ENCODE measurements at places on chromosomes 2 and 18.
A peak's percentile ranks its signal among the peaks of the same experiment; 100 is the strongest.

DNA sequence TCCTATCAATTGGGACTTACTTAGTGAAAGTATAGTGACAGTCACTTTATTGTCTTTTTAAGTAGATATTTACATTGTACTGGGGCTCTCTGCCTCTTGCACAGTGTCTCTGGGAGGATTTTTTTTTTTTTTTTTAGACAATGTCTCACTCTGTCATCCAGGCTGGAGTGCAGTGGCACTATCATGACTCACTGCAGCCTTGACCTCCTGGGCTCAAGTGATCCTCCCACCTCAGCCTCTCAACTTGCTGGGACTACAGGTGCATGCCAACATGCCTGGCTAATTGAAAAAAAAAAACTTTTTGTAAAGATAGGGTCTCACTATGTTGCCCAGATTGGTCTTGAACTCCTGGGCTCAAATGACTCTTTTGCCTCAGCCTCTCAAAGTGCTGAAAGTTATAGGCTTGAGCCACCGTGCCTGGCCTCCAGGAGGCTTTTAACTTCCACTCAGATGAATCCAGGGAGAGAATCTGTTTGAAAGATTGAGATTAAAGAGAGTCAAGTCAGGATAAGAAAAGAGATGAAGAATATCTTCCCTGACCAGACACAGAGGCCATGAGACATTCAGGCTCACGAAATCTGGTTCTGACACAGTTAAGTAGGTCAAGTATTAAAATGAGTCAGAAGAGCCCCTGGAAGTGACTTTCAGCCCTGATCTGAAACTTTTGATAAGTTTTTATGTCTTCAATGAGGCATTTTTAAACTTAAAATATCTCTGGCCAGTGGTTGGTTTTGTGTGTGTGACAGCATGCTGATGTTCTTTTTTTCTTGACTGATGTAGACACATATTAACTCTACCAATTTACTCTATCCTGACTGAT, 18.3 kb downstream of the ARHGEF33 start:
- DNase-seq = peak; percentile 72

DNA sequence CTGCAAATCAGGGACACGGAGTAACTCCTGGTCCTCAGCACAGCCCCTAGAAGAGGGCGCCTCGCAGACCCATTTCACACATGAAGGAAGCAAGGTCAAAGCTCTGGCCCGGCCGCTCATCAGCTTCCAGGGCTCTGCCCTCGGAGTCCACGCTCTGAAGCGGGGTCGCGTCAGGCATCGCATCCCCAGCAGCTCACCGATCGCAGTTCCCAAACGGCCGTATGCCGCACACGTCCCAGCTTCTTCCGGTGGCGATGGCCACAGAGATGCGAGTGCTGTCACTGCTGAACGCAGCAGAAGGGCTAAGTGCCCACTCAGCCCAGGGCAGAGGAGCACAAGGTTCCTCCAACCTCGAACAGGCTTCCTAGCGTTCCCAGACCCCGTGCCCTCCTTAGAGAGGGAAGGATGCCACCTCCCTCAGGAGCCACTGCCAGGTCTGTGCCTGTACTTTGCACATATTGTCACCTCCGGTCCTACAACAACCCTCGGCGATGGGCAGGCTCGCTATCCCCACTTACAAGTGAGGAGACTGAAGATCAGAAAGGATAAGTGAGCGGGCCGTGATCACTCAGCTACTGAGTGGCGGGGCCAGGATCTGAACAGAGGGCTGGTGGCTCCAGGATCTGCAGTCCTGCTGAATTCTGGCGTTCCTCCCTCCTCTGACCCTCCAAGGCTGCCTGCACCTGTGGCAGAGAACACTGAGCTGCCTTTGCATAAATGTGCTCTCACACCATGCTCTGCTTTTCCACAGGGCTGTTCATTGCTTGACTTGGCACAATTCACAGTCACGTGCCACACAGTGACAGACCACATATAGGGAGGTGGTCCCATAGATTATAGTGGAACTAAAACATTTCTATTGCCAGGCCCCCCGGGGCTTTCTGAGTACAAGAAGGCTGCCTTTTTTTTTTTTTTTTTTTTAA, 71.4 kb downstream of the COPS8 start:
- no peak for DNase-seq

- peak; percentile 68 for DNase-seq
Observed at GRCh38 chr2:47069628-47070154, 85.4 kb downstream of the STPG4 start.

DNA sequence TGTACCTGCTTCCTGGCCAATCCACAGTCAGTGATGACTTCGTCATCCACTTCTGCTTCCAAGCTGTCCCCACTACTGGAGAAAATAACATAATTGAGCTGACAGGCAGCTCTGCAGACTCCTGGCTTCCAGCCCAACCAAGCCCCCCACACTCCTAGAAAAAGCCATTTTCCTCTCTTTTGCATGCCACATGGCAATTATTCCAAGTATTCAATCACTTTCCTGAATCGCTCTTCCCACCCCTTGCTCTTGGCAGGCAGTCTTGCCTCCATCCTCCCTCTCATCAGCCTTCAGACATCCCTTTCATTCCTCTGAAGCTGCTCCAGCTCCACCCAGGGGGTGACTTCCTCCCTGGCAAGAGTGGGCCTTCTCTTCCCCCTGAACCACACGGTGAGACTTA, 14.3 kb upstream of the ST8SIA5 start:
- DNase-seq = no peak

- no peak for DNase-seq
Observed at GRCh38 chr18:26536664-26537063, 11.7 kb downstream of the KCTD1 start.

DNA sequence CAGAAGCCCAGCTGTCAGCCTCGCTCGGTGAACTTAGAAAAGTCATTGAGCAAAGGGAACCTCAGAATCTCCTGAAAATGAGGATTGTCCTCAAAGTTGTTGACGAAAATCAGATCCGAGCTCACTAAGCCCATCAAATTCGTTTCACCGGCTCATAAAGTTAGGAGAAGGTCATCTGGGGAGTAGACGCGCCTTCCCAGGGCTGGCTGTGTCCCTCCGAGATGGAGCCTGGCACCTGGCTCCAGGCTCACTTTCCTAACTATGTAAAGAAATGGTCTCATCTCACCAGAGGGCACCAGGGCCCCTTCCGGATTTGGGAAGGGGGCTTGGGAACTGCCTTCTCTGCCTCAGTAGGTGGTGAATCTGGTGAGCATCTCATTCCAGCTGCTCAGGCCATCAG, 145.5 kb downstream of the PXDN start:
- no peak for DNase-seq

- no peak for DNase-seq
Observed at GRCh38 chr2:57760381-57760801, 286.2 kb upstream of the VRK2 start.

- no peak for DNase-seq
Observed at GRCh38 chr2:82027921-82028615, 1723.5 kb upstream of the LRRTM1 start.

All from adrenal gland (tissue), 19 donors.